ENCODE measurements at places on chromosomes 3 and 15.

GRCh38 chr15:90441027-90441426, 53.0 kb downstream of the IQGAP1 start:
- DNase-seq, result no peak

DNA sequence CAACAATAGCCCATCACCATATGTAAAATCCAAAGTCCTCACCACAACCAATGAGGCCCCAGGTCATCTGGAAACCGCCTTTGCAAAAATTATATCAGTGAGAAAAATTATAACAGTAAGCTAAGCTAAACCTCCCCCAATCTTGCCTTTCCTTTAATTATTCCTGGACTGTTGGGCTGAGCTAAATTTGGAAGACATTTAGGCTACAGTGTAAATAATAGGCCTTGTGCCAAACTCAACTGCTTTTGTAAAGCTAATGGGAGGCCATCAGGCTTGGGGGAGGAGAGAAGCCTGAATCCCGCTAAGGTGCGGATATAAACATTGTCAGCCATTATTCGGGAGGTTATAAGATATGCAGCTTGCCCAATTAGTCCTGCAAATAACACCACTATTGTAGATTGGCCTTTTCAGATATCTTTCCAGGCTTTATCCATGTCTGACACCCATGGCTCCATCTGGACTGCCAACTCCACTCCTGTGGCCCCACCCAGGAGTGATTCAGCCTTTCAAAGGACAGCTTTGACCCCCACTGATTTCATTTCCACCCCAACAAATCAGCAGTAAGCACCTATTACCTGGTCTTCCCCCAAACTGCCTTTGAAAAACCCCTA, 53.0 kb upstream of the CA12 start:
- DNase-seq, result no peak

GRCh38 chr15:92629276-92629974, 26.1 kb downstream of the FAM174B start:
- no peak for DNase-seq

- DNase-seq, result no peak
These were observed 338.4 kb upstream of the FRG2C start for GRCh38 chr3:75325716-75326115.

GRCh38 chr15:89972085-89972484, 29.0 kb upstream of the ZNF710 start:
- DNase-seq, result no peak

DNA sequence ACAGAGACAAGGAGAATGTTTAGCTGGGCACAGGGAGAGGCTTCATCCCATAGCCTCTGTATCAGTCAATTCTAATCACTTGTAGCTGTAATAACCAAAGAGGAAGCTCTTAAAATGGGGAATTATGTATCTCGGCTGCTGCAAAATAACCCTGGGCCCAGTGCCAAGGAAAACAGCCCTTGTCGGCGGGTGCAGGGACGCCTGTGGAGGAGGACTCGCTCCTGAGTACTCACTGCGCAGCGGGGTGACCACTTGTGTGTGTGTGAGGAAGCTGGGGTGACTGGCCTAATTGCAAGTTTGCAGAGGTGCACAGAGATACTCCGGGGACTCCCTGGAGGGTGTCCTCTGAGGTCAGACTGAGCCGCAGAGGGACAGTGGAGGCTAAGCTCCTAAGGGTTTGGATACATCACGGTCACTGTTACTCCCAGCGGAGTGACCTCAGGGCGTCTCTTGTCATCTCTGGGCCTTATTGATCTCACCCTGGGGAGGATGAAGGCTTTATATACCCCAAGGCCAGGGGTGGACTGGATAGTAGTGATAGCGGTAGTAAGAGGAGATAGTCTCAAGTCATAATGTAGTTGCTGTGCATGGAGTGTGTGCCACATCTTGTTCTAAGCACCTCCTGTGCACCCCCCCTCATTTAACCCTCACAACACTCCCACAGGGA, 37.2 kb downstream of the SLC6A6 start:
- no peak for DNase-seq

- DNase-seq, result no peak
These were observed 123.7 kb downstream of the ABHD5 start for GRCh38 chr3:43814461-43814860.

GRCh38 chr15:42724276-42724675, 12.7 kb downstream of the CDAN1 start:
- no peak for DNase-seq

Data from Jurkat, Clone E6-1 (cell line).